ENCODE measurements at places on chromosomes 12 and 14. TPM values are rescaled to one million over a fixed set of nuclear protein-coding genes. Genes with fewer than 3 reads are reported as not detected.

- DNase-seq, result no peak
Measured at GRCh38 chr14:105474483-105475268, at the start of gene CRIP2. Gene CRIP2, plus strand, starts transcription at chr14:105474821. Its CDS starts 42 bp downstream, at chr14:105474863.

- no peak for DNase-seq
Measured at GRCh38 chr12:56158926-56159461, 835 bp downstream of the MYL6 start.

DNA sequence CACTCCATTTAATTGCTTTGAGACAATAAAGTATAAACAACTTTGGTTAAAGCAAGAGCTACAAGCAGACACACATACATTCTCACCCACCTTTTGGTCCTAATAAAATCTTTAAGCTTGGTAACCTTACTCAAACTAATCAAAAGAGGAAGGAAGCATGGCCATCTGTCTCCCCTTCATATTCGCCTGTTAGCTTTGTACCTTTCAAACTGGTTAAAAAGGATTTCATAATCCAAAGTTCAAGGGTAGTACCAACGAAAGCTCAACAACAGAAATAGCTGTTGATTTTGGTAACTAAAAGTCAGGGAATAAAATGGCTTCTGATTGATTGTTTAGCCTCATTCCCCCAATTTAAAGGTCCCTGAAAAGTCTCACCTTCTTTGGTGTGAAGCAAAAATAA is 456.9 kb downstream of the BCAT1 start:
- DNase-seq, result no peak

- DNase-seq, result no peak
Measured at GRCh38 chr14:39218171-39218769, 15.4 kb upstream of the MIA2 start.

- DNase-seq, result no peak
Measured at GRCh38 chr14:28300356-28300755, 466.2 kb upstream of the FOXG1 start.

GRCh38 chr14:91364524-91365270 is 52.9 kb downstream of the CCDC88C start:
- no peak for DNase-seq

- no peak for DNase-seq
Measured at GRCh38 chr12:101885912-101886561, 8.7 kb downstream of the DRAM1 start.

DNA sequence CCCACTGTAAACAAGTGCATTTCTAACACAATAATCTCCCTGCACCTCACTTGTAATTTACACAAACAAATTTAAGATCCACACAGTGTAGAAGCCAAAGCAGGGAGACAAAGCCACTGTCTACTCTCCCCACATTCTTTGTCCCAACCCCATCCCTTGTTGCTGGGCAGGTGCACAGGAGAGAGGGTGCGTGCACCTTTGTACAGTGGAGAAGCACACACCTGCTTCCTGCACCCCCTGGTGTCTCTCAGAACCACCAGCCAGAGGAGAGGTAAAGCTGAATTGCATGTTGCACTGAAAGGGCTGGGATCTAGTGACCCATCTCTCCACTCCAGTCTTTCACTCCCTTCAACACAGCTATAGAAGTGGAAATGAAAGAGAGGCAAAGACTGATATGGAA is 51.4 kb upstream of the IFNG-AS1 start:
- DNase-seq, result no peak

- no peak for DNase-seq
Measured at GRCh38 chr14:80291101-80291500, 79.8 kb upstream of the DIO2 start.

- DNase-seq, result no peak
Measured at GRCh38 chr12:79397609-79398008, 293.2 kb downstream of the PAWR start.

DNA sequence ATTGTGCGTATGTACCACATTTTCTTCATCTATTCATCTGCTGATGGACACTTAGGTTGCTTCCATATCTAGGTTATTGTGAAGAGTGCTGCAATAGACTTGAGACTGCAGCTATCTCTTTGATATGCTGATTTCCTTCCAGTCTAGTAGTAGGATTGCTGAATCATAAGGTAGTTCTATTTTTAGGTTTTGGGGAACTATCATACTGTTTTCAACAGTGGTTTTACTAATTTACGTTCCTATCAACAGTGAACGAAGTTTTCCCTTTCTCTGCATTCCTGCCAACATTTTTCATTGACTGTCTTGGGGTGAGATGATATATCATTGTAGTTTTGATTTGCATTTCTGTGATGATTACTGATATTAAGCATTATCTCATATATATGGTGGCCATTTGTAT is 482.2 kb downstream of the SLC16A7 start:
- no peak for DNase-seq

DNA sequence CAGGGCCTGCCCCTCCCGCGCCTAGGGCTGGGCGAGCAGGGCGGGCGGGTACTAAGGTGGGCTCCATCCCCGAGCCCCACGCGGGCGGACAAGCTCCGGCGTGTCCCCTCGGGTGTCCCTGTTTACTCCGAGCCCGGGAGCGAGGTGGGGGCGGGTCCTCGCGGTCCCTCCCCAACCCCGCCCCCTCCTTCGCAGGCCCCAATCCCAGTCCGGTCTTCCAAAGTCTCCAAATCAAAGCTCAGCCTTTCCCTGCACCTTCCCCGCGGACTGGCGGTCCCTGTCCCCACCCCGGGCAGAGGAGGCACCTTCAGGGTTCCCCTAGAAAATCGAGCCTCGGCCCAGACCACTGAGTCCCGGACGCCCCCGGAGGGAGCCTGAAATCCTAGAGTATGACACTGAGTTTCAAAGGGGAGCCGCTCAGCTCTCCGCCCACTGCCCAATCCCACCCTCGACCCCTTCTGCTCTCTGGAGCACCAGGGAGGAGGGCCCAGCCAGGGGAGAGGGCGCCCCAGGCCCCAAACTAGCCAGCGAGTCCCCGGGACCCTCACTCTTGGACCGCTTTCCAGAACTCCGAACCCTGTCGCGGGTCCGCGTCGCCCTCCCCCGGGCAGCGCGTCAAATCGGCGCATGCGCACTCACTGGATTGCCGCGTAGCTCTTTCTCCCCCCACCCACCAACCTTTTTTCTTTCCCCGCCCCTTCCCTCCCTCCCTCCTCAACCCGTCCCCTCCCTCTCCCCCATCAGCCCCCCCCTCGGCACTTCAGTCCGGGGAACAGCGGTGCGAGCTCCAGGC is at the start of gene LRP1:
Gene LRP1 (plus strand): TSS at position 758 of the 793 bp plus-strand sequence. CDS start 482 bp downstream, outside the sequence.
- peak; percentile 79 for DNase-seq

GRCh38 chr12:53948650-53949593 is 5.8 kb upstream of the HOXC12 start:
- DNase-seq, result no peak

- no peak for DNase-seq
Measured at GRCh38 chr12:94240171-94240570, 91.8 kb downstream of the PLXNC1 start.

DNA sequence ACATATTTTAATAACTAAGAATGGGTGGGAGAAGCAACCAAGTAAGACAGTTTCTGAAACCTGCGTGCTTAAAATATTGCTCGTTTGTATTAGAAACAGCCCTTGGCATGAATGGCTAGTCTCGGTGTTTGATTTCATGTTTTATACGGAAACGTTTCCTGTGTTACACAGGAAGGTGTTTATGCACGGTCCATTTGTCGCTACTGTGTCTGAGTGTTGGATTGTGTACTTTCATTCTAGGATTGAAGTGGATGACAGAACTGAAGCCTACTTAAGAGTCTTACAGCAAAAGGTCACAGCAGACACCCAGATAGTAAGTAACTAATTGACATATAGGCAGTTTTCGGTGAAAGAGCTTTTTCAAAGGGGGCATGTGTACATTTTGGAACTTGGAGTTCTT is 19.6 kb downstream of the PIWIL1 start:
- DNase-seq, result no peak

The SLC10A1 gene
- total RNA-seq, result not detected

The OR11H12 gene
- not detected for total RNA-seq

The OR6C2 gene
- not detected for total RNA-seq

The PTPN6 gene
- 404 TPM for total RNA-seq

The PPP1CC gene
- 354 TPM for total RNA-seq

The PLEKHG3 gene
- total RNA-seq, result 1.1 TPM

The ANP32D gene
- total RNA-seq, result not detected

The ANO2 gene
- total RNA-seq, result not detected

The MGP gene
- total RNA-seq, result not detected

The TDP1 gene
- total RNA-seq, result 84.9 TPM

The TAS2R50 gene
- total RNA-seq, result not detected

The KCNMB4 gene
- 0.34 TPM for total RNA-seq

The NRIP2 gene
- not detected for total RNA-seq

All from activated T-cell treated with anti-CD3 and anti-CD28 coated beads, Interleukin-2, amount 50 U/mL, for 4 hours (primary cell).